LoVo (cell line): ENCODE measurements at places on chromosomes 7 and 10.

- DNase-seq: no peak
Observed at GRCh38 chr10:119405520-119405807, 137.1 kb downstream of the RGS10 start.

GRCh38 chr7:151239837-151240459 is 7.7 kb downstream of the CHPF2 start:
- DNase-seq: no peak

DNA sequence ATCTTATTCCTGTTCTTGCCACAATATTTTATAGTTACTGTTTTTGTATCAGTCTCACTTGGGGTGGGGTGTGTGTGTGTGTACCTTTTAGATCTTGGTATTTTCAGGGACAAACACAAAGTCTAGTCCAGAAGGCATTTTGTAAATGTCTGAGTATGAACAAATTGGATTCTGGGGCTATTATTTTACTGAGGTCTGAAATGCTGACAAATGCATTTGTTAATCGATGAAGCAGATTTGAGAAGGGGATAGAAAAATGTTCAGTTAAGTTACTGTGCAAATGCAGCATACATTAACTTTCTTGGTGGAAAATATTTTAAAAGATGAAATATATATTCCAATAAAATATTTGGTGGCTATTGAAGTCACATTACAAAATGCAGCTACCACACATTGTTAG is 267.4 kb downstream of the EXOC4 start:
- DNase-seq: no peak

DNA sequence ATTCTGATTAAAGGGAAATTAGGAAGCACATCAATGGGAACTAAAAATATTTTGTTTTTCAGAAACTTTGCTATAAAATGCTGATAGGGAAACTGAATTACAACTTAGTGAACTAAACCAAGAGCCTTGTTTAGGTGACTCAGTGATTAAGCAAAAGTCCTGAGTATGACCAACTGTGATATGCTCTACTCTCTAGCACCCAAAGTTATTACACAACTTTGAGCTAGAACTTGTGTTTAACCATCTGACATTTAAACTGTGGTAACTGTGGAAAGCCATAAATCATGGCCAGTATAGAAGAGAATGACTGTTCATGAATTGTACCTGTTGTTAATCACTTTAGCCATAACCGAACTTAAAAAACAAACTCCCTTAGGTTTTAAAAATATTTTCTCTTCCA is 127.4 kb downstream of the ZNF365 start:
- no peak for DNase-seq

GRCh38 chr10:7804216-7804615 is 14.1 kb upstream of the TAF3 start:
- DNase-seq: no peak

GRCh38 chr10:116178086-116178605 is 94.9 kb downstream of the GFRA1 start:
- DNase-seq: no peak

GRCh38 chr7:124013306-124013705 is 19.6 kb downstream of the TMEM229A start:
- DNase-seq: no peak

DNA sequence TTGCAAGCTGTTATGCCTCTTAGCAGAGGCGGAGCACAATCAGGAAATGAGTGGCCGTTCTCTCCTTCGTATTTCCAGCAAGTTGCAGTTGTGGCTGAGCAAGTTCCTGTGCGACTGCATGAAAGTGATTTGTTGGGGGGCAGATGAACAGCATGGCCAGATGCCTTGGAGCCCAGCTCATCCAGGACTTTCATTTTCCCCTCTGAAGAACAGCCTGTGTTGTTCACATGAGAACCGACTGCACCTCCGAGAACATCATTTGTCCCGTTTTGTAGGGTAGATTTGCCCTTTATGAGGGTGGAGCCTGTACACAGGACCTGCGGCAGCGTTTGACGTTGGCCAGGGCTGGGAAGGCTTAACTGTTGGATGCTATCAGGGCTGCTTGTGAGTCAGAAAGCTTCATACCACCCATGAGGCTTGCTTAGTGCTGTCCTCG is 4.4 kb downstream of the BAG3 start:
- DNase-seq: no peak

GRCh38 chr7:39446546-39446945 is 119.7 kb upstream of the YAE1 start:
- DNase-seq: no peak

- peak; percentile 19 for DNase-seq
Observed at GRCh38 chr10:74079028-74079935, 71.3 kb downstream of the AP3M1 start.

DNA sequence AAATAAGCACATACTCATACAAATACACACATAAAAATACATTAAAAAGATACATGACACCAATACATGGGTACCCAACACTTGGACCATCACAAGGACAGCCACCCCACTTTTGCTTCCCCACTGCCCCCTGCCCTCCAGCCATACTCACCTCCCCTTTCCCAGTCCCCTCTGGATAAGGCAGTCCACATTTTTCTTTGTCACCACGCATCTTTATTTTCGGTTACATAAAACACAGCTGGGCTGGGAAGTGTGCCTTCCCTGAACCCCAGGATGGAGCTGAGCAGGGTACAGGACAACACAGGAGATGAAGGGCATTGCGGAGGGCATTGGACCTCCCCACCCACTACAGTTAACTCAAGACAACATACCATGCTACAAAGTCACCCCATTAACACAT is 1.1 kb upstream of the HOXA3 start:
- no peak for DNase-seq

DNA sequence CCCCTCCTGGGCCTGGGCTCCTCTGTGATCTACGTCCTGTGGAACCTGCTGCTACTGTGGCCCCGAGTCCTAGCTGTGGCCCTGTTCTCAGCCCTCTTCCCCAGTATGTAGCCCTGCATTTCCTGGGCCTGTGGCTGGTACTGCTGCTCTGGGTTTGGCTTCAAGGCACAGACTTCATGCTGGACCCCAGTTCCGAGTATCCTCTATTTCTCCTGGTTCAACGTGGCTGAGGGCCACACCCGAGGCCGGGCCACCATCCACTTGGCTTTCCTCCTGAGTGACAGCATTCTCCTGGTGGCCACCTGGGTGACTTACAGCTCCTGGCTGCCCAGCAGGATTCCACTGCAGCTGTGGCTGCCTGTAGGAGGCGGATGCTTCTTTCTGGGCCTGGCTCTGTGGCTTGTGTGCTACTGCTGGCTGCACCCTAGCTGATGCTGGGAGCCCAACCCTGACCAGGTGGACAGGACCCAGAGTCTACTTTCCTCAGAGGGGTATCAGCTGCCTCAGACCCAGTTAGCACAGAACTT is 37.8 kb upstream of the MMD2 start:
- no peak for DNase-seq

- DNase-seq: no peak
Observed at GRCh38 chr10:103120546-103120945, 72.5 kb downstream of the NT5C2 start.

DNA sequence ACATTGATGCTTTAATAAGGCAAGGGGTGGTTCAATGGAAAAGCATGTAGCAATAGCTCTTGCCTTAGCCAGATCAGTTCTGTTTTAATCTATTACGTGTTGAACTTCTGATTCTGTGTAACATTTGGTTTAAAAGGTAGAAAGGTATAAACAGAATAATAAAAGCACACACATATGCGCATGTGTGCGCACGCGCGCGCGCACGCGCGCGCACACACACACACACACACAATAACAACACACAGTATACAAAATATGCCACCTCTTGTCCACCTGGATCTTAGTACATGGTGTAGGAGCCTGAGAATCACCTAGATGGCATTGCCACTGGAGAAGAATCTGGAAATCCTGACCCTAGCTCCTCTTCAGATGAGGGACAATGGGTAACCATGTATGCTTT is 49.6 kb upstream of the TEX47 start:
- no peak for DNase-seq

GRCh38 chr7:151424799-151425198 is 15.0 kb upstream of the WDR86 start:
- DNase-seq: no peak

- no peak for DNase-seq
Observed at GRCh38 chr10:113078282-113078907, 128.3 kb downstream of the TCF7L2 start.

GRCh38 chr10:31030800-31031199 is 865 bp downstream of the ZNF438 start:
- DNase-seq: no peak

GRCh38 chr7:97174303-97174702 is 56.8 kb downstream of the SDHAF3 start:
- no peak for DNase-seq

DNA sequence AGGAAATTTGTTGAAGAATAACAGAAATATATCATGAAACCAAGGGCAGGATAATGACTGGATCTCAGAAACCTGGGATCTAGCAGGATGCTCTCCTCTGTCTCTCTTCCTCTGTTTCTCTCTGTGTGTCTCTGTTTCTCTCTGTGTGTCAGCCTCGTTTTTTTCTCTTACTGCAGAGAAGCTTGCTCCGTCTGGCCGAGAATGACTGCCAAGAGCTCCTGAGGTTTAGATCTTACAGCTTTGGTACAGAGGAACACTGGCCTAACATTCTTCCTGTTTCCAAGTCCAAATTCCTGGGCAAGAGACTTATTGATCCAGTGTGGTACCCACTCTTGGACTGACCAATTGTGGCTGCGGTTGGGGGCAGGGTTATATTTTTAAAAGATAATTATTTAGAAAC is 564.0 kb downstream of the XPNPEP1 start:
- no peak for DNase-seq
